Dorsolateral prefrontal cortex (tissue), 122 donors: ENCODE measurements at places on chromosomes 5 and 9.

- DNase-seq: no peak
These were observed 35.0 kb downstream of the ARL15 start for GRCh38 chr5:54275361-54275760.

GRCh38 chr9:130017076-130017475 lies 25.9 kb downstream of the FNBP1 start:
- no peak for DNase-seq

DNA sequence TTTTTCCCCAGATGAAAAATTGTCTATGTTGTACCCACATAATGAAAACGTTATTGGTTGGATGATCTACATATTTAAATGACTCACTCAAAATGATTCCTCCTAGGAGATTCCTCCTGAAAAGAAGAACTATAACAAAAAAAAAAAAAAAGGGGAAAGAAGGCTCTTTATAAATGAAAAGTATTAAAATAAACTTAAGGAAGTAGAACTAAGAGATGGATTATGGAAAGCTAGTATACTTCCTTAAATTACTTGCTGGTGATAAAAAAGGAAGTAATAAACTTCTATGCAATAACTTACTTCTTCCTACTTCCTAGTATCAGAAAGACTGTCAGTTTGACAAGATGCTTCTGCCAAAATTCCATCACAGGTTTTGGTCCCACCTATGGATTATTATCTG lies 1087.7 kb downstream of the CDH12 start:
- DNase-seq: no peak

DNA sequence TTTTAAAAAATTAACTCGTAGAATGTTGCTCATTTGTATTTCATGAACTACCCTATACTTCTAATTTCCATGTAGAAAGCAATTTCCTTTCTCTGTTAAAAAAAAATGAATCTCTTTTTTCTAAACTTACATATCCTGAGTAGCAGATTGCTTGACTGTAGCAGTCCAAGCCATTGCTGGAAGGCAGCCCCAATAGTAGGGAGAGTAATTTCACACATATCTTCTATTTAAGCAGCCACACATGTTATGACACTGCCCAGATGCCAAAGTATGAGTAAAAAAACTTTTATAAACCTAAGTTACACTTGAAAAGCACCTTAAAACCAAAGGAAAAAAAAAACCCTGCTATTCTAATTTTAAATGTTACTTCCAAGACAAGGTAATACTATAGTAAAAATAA lies 69.6 kb downstream of the FBXL17 start:
- DNase-seq: no peak

DNA sequence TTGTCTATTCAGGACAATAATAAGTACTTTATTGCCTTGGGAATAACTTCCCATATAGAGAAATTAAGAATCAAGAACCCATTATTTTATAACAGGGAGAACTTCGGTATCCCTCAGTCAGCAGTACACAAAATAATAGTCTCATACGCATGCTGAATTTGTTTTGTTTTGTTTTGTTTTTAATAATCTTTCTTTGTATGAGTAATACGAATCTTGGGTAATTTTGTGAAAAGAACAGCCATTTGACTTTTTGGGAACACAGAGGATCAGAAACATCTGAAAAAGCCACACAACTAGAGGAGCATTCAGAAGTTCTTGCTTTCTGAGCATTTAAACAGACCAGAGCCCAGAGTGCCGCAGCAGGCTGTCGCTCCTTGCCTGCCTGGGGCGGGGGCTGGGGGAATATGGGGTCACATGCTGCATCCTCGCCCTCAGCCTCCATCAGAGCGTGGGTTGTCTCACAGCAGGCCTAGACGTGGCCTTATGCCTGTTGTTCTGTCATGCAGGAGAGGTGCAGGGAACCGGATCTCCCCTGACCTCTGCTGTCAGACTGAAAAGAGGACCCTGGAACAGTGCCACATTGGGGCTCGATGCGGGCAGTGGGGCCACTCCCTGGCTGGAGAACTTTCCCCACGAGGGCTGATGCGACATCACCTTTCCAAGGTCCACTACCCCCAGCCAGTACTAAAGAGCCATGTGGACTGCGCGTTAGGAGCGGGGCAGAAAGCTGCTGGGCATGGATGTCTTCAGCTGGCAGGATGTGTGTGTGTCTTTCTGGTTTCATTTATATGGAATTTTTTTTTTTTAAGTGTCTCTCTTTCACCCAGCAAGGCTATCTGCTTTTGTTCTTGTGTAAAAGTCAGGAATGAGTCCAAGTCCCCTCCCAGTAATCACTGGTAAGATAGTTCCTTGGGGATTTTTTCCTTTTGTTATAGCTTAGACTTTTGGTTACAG lies 133.4 kb upstream of the OTULINL start:
- DNase-seq: no peak

GRCh38 chr9:135134268-135135022 lies 47.0 kb downstream of the OLFM1 start:
- DNase-seq: no peak

DNA sequence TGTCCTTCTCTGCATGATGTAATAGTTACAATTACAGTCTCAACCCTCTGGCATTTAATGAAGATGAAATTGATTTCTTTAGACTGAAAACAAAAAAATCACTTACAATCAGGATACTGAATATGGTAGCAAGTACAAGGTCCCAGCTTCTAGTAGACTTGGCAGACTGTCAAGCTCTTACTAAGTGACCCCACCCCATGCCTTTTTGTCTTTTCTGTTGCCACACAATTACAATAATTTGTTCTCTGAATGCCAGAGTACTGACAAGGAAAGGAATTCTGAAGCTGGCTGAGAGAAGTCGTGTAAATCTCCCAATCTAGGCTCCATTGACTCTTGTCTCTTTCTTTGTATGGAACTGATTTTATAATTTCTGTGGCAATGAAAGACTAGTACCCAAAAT lies 154.2 kb downstream of the TMC1 start:
- DNase-seq: no peak

DNA sequence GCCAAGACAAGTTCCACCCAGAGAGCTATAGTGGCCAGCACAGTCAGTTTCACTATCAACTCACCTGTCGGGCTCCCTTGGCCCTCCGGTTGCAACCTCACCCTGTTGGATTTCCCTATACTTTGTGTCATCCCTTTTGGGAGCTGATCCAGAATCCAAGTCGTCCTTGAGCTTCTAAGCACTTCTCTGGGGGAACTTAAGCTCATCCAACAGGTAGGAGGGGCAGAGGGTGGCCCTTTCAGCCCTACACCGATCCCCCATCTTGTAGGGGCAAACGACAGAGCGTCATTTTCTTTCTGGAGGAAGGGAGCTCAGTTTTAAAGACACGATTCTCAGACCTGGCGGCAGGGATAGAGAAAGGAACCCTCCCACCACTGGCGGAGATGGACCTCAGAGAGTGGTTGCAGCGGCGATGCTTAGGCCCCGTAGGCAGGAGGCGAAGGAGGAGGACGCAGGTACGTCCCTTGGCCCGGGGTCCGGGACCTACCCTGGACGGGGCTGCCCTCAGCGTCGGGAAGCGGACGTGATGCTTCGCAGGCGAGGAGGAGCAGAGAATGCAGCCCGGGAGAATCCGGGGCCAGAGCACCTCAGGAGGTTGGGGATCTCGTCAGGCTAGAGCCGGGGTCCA lies 519 bp downstream of the ZER1 start:
- DNase-seq: no peak

- no peak for DNase-seq
These were observed 92.5 kb upstream of the DNAH5 start for GRCh38 chr5:14036947-14037346.

DNA sequence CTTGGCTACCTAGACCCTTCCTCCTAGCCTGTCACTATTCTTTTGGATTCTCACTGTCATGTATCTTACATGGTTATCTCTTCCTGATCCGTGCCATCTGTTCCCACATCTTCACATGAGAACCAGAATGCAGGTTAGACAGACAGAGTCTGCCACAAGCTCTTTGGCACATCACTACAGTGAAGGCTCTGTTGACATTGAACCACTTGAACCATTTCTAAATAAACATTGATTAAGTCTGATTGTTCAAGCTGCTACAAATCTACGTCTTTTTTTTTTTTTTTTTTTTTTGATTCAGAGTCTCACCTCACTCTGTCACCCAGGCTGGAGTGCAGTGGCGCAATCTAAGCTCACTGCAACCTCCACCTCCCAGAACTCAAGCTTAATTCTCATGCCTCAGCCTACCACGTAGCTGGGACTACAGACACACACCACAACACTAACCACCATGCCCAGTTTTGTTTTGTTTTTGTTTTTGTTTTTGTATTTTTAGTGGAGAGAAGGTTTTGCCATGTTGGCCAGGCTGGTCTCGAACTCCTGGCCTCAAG lies 85.1 kb upstream of the LRRTM2 start:
- DNase-seq: no peak

GRCh38 chr5:50593681-50594080 lies 72.8 kb upstream of the PARP8 start:
- no peak for DNase-seq

DNA sequence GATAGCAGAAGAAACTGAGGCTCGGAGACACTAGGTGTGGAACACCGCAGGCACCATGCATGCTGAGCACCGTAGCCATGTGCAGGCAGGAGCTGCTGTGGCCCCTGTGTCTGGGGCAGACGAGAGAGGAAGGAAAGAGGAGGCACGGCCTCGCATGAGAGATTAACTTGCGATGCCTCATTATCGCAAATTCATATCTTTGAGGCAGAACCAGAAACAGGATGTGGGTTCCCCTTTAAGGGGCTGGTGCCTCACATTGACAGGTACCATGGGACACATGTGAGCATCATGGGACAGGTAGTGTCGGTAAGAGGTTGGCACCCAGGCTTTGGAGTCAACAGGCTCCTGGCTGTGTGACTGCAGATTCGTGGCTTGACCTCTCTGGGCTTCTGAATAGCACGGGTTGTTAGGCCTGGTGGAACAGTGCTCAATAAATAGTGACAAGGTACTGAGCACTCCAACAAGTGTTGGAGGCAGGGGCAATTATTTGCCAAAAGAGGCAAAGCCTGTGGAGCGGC lies 40.8 kb downstream of the NAIF1 start:
- DNase-seq: no peak

DNA sequence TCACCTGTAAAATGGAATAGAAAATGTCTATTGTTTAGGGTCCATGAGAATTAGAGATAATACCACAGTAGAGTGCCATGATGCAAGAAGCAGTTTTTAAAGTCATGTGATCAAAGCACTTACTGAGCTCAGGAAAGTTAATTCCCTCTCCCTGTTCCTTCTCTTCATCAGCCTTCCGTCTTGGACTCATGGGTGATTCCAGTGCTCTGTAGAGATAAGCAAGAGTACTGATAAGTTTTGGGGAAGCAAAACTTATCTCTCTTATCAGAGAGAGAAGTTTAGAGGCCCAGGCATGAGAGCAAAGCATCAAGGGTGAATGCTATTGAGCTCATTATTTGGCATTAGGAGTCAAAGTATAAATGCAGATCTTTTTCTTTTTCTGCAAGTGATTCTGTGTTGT lies 410.1 kb downstream of the AGTPBP1 start:
- no peak for DNase-seq

- no peak for DNase-seq
These were observed 375.1 kb downstream of the MED10 start for GRCh38 chr5:6003040-6003825.

GRCh38 chr9:133181561-133181960 lies 17.8 kb upstream of the GBGT1 start:
- no peak for DNase-seq

- no peak for DNase-seq
These were observed 9.4 kb upstream of the FGFR4 start for GRCh38 chr5:177077335-177077734.

GRCh38 chr5:113039229-113039933 lies 62.8 kb downstream of the DCP2 start:
- DNase-seq: no peak

GRCh38 chr5:42944989-42945388 lies 95.1 kb downstream of the ANXA2R start:
- no peak for DNase-seq

DNA sequence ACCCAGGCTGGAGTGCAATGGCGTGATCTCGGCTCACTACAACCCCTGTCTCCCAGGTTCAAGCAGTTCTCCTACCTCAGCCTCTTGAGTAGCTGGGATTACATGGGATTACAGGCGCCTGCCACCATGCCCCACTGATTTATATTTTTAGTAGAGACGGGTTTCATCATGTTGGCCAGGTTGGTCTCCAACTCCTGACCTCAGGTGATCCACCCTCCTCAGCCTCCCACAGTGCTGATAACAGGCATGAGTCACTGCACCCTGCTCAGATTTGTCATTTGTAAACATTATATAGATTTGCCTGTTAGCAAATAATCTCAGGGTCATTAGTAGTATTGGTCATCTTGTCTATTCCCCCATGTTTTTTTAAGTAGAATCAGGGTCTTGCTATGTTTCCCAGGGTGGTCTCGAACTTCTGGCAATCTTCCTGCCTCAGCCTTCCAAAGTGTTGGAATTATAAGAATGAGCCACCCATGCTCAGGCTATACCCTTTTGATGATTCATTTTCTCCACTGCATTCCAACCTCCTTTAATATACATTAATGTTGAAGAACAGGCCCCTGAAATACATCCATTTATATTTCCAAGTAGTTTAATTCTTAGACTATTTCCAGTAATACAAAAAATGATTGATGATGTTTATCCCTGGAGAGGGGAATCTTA lies 17.3 kb downstream of the CENPH start:
- no peak for DNase-seq

GRCh38 chr5:142168365-142168764 lies 59.8 kb downstream of the NDFIP1 start:
- DNase-seq: no peak

- no peak for DNase-seq
These were observed 23.9 kb upstream of the PPP2R2B start for GRCh38 chr5:146902471-146902870.

DNA sequence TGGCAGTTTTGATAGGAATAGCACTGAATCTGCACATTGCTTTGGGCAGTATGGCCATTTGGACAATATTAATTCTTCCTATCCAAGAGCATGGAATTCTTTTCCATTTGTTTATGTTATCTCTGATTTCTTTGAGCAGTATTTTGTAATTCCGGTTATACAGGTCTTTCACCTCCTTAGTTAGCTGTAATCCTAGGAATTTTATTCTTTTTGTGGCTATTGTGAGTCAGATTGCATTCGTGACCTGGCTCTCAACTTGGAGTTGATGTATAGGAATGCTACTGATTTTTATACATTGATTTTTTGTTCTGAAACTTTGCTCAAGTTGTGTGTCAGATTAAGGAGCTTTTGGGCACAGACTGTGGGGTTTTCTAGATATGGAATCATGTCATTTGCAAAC lies 24.0 kb downstream of the TMEM161B start:
- no peak for DNase-seq

GRCh38 chr5:137320056-137321045 lies 178.8 kb downstream of the SPOCK1 start:
- DNase-seq: no peak

GRCh38 chr5:88696466-88696865 lies 186.5 kb downstream of the MEF2C start:
- DNase-seq: no peak

DNA sequence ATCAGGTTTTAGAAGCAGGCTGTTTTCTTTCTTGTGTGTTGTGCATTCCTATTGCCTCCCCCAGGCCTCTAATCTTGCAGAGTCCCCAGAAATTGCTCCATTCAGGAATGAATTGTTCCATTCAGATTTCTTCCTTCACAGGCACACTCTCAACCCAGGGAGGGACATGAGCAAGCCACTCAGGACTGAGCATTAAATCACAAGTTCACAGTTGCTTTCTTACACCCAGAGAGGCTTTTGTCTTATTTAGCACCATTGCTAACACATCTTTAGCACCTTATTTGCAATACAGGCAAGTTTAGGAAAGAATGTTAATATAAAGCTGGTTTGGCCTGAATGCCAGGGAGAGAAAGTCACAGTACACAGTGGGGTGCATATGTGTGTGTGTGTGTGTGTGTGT lies 221.4 kb downstream of the RAB3C start:
- DNase-seq: no peak
